A673 (cell line): ENCODE measurements at places on chromosomes 16 and 17. TPM values are rescaled to one million over a fixed set of nuclear protein-coding genes. Genes with fewer than 3 reads are reported as not detected.

DNA sequence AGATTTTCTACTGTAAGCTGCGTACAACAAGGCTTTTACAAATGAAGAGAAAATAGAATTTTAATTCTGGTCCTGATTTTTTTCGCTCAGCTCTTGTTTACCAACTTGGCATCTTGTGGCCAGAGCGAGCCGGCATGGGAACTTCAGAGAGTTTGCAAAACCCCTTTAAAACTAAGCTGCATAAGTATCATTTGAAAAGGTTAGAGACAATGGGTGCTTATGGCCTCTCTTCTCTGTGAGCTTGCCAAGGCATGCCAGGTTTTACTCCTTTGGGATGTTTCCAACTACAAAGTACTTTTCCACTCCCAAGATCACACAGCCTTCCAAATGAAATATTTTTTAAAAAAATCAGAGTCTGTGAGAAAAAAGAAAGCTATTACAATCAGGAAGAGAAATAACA lies 62.4 kb upstream of the FA2H start:
- DNase-seq = no peak

- DNase-seq = no peak
Observed at GRCh38 chr17:42288803-42289610, 709 bp downstream of the STAT5A start.

- DNase-seq = no peak
Observed at GRCh38 chr17:63629627-63630026, 7.4 kb downstream of the MAP3K3 start.

- DNase-seq = no peak
Observed at GRCh38 chr16:61403386-61403785, 632.9 kb downstream of the CDH8 start.

DNA sequence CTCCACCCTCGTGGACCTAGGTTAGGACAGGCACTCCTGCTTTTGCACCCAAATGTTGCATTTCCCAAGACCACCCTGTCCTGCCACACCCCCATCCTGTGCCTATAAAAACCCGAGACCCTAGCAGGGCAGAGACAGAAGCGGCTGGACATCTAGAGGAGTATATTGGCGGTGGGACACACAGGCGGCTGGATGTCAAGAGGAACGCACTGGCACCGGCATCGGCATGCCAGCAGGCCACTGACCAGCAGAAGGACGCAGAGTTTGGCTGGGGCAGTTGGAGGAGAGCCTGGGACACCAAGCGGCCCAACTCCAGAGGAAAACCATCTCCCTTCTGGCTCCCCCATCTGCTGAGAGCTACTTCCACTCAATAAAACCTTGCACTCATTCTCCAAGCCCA lies 14.7 kb upstream of the WFIKKN2 start:
- no peak for DNase-seq

TIGD7 gene
- 5.7 and 7.9 TPM in 2 replicates for total RNA-seq

GRCh38 chr16:77290451-77291115 lies 91.4 kb downstream of the SYCE1L start:
- DNase-seq = no peak

EME2 gene
- 19.5 and 19.9 TPM in 2 replicates for total RNA-seq

DBNDD1 gene
- total RNA-seq = 24.6 and 31.9 TPM in 2 replicates

RPL19 gene
- 950 and 1,115 TPM in 2 replicates for total RNA-seq

GRCh38 chr17:60047046-60047445 lies 31.7 kb downstream of the HEATR6 start:
- no peak for DNase-seq
